ENCODE measurements at places on chromosomes 3 and 15.

GRCh38 chr15:79067072-79067833 lies 23.3 kb downstream of the RASGRF1 start:
- no peak for DNase-seq

- DNase-seq: no peak
Measured at GRCh38 chr15:22950256-22950990, 29.7 kb downstream of the CYFIP1 start.

DNA sequence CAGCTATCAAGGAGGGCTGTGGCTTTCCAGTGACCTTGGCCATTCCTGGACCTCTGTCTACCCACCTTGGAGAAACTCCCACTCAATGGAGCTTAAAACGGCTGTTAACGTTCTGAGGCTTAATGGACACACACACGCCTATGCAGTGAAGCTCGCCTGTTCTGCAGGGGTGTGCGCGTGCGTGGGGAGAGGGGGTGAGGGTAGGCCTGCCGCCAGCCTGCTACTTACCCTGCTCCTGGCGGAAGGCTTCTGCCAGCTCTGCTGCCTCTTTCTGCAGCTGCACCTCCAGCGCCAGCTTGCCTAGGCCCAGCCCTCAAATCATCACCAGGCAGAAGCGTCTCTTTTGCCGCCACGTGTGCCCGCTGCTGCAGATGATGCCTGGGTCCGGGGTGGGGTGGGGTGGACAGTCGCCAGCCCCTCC lies 23.2 kb upstream of the PARL start:
- no peak for DNase-seq

DNA sequence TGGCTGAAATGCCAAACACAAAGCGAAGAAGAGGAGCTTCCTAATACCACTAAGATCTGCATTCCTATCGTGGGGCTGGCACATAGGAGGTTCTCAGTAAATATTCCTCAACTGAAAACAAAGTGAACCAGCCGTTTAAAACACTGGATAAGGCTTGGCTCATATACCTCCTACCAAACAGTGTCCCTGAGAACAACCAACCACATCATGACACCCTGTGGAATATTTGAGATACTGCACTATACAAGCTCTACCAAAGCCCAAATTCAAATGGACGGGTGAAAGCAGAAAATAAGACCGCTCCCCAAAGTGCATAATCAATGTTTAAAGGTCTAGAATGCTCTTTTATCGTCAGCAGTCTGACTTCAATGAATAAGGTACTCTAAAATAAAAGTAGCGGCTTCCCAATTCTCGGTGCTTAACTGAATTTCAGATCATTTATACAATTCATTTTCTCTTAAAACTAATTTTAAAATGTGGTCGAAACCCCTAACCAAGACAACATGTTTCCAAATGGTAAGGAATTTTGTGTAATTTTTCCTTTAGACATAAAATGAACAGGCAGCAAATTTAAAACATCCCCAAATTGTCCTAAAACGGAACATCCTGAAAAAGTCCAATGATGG lies 425.8 kb downstream of the ERC2 start:
- peak; percentile 66 for DNase-seq

- DNase-seq: no peak
Measured at GRCh38 chr3:53773611-53774368, 72.4 kb downstream of the CHDH start.

GRCh38 chr3:86923071-86923491 lies 67.9 kb downstream of the VGLL3 start:
- DNase-seq: peak; percentile 49

DNA sequence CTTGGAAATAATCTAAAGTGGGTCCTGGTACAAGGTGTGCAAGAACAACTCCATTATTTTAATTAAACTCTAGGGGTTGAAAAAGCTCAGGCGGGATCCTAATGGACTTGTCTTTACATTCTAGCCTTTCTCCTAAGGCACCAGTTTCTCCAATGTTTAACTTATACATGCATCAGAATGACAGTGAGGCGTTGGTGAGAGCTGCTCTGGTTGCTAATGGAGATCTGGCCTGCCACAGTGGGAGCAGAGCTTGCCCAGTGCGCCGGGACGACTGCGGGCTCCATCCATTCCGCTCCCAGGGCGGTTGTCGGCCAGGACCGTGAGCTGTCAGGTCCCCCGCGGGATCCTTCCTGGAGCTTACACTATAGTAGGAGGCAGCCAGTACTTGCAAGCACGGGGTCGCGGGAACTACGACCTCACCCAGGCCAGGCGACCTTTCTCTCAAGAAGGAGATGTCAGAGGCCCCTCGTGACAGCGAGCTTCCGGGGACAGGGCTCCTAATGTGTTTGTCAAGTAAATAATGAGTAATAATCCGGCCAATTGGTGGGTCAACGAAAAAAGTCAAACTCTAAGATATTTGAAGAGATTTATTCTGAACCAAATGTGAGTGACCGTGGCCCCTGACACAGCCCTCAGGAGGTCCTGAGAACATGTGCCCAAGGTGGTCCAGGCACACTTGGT lies 991 bp upstream of the HIGD1A start:
- DNase-seq: peak; percentile 22

DNA sequence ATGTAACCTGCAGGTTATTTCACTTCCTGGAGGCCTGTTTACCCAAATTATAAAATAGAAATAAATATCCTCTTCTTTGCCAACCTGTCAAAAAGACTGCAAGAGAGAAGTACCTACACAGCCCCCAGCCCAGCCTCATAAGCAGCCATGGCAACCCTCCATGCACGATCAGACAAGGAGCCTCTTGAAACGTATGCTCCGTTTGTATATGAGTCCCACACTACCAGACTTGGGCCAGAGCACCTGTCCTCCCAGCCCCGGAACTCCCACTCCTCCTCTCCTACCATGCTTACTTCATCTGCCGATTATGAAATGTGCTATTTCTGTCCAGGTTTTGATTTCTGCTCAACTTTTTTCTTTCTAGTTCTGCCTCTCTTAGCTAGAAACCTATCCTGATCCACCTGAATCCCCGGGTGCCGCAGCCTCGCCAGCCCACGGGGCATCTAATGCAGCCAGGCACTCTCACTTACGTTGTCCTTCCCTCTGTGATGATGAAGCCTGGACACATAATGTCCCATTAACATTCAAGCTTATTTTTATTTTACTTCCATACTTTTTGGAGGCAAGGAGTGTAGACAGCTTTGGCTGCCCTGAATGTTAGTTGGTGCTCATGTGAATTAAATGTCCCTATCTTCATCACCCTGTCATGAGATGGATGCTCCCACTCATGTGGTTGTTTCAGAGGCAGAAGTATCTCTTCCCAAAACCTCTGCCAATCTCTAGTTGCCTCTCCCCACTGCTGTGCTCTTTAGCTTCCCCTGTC lies 73.8 kb downstream of the MB21D2 start:
- DNase-seq: no peak

GRCh38 chr15:66369773-66370651 lies 13.5 kb upstream of the TIPIN start:
- peak; percentile 13 for DNase-seq

- no peak for DNase-seq
Measured at GRCh38 chr15:98996624-98997023, 11.0 kb downstream of the PGPEP1L start.

- DNase-seq: no peak
Measured at GRCh38 chr3:29245441-29245840, 35.4 kb upstream of the RBMS3 start.

DNA sequence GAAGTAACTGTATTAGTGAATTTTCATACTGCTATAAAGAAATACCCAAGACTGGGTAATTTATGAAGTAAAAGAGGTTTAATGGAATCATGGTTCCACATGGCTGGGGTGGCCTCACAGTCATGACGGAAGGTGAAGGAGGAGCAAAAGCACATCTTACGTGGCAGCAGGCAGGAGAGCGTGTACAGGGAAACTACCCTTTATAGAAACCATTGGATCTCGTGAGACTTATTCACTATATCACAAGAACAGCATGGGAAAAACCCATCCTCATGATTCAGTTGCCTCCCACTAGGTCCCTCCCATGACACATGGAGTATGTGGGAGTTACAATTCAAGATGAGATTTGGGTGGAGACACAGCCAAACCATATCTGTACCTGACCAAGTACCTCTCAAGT lies 812.3 kb upstream of the ALCAM start:
- DNase-seq: no peak

DNA sequence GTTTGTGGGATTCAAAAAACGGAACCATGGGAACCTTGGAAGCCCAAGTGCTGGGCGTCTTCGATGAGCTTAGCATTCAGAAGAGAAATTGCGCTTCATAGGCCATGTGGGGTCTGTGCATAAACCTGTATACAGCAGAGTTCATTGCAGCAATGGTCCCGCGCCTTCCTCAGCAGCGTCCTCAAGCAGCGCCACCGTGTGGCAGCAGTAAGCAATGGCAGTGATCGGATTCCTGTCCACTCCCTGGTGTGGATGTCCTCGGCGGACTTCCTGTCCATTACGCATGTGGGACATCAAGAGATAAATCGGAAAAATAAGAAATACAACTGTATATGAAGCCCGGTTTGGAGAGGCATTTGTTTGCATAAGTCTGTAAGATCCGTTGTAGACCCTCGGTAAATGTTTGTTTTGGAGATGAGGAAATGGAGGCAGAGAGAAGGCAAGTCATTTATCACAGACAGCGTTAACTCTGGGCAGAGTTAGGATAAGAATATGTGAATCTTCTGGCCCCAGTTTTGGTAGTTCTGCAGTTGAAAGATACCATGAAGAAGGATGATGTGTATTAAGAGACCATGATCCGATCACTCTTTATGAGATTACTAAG lies 57.7 kb downstream of the CNTN4 start:
- no peak for DNase-seq

GRCh38 chr3:115713284-115713683 lies 90.0 kb downstream of the GAP43 start:
- peak; percentile 38 for DNase-seq

DNA sequence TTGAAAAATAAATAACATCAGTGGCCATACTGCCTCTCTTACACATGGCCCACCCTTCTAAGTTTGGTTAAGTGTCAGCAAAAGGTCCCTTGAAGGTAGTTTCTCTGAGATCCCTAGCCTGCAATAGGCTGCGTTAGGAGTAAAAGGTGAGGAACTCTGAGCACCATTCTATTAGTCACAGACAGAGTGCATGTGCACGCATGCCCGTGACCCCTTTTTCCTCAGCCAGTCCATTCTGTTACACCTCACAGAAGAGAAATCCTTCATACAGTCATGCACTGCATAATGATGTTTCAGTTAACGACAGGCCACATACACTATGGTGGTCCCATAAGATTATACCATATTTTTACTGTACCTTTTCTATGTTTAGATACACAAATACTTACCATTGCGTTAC lies 12.5 kb downstream of the RCCD1 start:
- DNase-seq: no peak

DNA sequence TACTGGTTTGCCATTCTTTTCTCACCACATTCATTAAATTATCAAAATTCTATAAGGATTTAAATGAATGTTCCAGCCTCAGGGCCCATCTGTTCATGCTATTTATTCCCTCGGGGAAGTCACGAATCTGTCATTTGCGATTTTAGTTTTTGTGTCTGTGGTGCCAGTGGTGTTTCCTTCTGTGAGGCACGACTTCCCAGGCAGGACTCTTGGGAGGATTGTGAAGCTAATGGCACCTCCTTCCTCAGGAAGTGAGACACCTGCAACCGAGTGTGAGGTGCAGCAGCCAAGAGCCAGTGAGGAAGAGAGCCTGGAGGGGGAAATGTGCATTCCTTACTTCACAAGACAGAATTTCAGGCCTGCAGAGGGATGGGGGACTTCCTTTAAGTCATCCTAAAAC lies 24.1 kb downstream of the SV2B start:
- DNase-seq: no peak

- DNase-seq: no peak
Measured at GRCh38 chr3:169629895-169630294, 33.6 kb downstream of the MECOM start.

DNA sequence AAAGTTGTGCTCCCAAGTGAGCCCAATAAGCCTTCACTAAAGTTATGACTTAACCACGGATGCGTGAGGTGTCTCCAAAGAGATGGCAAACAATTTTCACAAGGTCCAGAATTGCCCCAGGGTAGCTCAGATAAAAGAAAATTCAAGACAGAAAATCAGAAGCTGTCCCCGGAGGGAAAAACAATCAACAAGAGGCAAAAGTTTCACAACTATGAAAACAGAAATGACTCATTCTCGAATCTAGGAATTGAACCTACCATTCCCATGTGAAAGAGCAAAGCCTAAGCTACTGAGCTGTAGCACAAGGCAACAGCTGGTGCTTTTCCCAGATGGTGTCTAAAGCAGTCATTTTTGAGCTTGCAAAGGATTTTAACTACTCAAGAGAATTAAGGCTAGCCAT lies 33.5 kb upstream of the MKRN3 start:
- DNase-seq: no peak

GRCh38 chr15:31278544-31279220 lies 48.0 kb upstream of the KLF13 start:
- no peak for DNase-seq
